ENCODE measurements at places on chromosomes 13 and 19.

GRCh38 chr13:52954838-52955237 lies 73.8 kb upstream of the OLFM4 start:
- DNase-seq = no peak

GRCh38 chr19:44476559-44477408 lies 23.5 kb downstream of the ZNF180 start:
- DNase-seq = no peak

GRCh38 chr19:4568886-4569285 lies 9.4 kb upstream of the SEMA6B start:
- no peak for DNase-seq

- no peak for DNase-seq
Observed at GRCh38 chr19:42095814-42096230, 19.9 kb downstream of the ZNF574 start.

DNA sequence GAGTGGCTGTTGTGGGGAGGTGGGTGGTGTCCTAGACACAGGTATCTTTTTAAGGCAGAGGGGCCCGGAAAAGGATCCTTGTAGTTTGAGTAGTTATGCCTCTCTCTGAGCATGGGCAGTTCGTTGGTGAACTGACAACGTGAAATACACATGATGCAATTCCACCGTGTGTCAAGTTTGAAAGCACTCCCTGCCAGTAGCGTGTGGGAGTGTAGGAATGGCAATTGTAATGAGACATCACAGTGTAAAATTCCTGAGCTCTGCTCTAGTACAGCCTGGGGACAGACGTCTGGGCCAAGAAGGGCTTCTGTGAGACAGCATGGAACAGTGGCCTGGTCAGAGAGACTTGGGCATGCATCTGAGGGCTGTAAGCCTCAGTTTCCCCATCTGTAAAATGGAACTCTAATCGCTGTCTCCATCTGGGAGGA lies 10.4 kb upstream of the ASF1B start:
- DNase-seq = peak; percentile 63

DNA sequence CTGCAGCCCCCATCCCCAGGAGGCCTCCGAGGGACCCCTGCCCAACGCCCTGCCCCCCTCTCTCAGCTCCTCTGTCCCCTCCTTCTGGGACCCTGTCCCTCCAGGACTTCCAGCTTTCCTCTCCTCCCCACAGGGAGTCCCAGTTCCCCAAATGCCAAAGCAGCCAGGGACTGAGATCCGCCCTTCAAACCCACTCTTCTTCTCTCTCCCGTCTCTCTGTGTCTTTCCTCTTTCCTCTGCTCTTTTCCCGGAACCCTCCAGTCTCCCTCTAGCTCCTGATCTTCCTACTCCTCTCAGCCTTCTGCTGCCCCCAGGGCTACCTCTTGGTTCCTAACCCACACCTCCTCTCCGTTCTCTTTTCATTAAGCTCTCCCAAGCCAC lies 377 bp downstream of the CA11 start:
- no peak for DNase-seq

GRCh38 chr13:99307247-99307646 lies at the start of gene GPR183:
Gene GPR183, minus strand, starts transcription at chr13:99307399. Its CDS starts 11,254 bp downstream, at chr13:99296145.
- DNase-seq = no peak

DNA sequence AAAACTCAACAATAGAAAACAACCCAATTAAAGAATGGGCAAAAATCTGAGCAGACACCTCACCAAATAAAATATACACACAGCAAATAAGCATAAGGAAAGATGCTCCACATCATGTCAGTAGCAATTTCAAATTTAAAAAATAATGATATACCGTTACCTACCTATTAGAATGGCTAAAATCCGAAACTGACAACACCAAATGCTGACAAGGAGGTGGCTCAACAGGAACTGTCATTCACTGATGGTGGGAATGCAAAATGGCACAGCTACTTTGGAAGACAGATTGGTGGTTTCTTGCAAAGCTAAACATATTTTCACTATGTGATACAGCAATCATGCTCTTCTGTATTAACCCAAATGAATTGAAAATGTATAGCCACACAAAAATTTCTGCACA lies 9.1 kb downstream of the CYP2A13 start:
- DNase-seq = no peak

Measured in fibroblast of the conjunctiva (primary cell).